Suppressor macrophage (primary cell): ENCODE measurements at places on chromosomes 6 and 20.

DNA sequence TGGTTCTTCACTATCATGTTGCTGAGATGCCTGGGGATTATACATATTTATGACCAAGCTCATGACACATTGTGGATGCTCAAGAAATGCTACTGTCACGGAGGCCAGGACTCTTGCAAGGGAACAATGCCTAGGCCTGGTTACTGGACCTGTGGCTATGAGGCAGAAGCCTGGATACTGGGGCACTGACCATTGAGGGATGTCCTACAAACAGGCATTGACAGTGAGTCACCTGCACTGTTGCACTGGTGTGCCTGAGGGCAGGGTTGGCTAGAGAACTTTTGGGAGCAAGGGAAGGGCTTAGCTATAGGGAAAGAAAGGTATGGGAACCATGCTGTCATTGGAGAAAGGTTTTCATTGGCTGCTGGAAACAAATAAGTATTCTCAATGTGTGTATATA, 313.1 kb upstream of the SUPT3H start:
- DNase-seq = no peak

DNA sequence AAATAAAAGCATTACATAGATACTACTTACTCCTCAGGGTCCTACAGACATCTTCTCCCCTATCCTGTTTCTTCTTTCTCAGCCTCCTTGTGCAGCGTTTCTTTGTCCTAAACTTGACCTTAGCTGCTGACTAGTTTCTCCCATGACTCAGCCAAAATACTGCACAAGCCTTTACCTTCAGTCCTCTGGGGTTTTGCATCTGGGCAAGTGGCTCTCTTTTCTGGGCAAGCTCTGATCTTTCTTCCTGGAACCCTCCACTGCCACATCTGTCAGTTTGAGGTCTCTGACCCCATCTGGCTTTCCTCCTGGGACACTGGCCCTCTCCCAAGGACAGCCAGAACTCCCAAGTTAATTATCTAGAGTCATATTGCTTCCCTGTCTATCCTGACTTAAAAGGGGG, 838.4 kb downstream of the DHX35 start:
- no peak for DNase-seq

DNA sequence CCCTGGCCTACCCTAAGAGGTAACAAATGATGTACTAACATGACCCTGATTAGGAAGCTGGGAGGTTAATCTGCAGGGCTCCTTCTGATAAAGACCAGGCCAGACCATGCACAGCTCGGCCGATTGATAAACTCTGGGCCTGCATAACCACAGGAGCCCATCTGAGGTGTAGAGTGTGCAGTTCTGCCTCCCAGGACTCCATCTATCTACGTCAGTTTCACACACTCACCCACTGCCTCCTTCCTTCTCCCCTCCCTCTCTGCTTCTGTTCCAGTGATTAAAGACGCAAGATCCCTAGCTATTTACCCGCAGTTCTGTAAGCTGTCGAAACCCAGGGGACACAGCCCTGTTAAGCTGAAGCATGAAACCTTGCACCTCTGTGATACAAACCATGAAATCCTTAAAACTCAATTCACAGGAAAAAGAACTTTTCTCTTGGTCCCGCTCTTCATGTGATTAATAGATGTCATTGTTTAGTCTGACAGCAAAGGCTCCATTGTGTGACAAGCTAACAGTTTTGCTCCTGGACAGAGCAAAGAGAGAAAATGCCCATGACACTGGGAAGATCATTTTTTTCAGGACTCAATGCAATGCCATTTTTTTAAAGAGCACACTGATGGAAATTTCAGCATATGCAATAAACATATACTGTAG, 470.6 kb downstream of the MAFB start:
- DNase-seq = no peak

- no peak for DNase-seq
These were observed 32.3 kb upstream of the KIFC1 start for GRCh38 chr6:33359331-33359730.

- DNase-seq = no peak
These were observed 76.7 kb upstream of the FABP7 start for GRCh38 chr6:122702841-122703240.

DNA sequence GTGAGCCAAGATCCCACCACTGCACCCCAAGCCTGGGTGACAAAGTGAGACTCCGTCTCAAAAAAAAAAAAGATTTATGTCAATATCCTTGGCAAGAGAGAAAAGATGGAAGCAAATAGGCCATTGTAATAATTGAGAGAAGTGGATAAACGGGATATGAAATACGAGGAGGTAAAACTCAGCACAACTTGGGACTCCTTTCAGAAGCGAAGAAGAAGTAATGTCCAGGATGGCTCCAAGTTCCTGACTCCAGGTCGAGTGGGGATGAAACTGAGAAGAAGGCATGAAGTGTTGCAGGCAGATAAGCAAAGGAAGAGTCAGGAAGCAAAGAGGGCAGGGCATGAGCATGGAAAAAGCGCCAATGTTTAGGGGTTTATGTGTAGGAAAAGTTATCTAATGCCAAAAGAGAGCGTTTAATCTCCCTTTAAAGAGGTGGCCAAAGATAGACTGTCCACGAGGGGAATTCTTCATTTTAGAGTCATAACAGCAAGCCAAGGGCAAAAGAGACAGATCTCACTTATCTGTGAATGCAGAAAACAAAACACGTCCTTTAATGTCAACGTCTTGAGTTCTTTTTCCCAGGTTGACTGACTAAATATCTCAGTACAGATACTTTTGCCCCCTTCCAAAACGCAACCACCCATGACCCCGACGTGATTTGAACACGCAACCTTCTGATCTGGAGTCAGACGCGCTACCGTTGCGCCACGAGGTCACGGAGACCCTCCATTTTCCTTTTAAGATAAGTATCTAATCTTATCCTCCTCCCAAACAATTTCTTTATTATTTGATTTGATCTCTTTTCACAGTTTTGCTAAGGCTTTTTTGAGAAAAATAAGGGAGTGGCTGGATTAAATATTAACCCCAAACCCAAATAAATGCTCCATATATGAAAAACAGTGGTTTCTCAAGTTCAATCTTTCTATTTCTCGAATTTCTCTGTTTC, 46.3 kb upstream of the BTN3A2 start:
- DNase-seq = no peak

DNA sequence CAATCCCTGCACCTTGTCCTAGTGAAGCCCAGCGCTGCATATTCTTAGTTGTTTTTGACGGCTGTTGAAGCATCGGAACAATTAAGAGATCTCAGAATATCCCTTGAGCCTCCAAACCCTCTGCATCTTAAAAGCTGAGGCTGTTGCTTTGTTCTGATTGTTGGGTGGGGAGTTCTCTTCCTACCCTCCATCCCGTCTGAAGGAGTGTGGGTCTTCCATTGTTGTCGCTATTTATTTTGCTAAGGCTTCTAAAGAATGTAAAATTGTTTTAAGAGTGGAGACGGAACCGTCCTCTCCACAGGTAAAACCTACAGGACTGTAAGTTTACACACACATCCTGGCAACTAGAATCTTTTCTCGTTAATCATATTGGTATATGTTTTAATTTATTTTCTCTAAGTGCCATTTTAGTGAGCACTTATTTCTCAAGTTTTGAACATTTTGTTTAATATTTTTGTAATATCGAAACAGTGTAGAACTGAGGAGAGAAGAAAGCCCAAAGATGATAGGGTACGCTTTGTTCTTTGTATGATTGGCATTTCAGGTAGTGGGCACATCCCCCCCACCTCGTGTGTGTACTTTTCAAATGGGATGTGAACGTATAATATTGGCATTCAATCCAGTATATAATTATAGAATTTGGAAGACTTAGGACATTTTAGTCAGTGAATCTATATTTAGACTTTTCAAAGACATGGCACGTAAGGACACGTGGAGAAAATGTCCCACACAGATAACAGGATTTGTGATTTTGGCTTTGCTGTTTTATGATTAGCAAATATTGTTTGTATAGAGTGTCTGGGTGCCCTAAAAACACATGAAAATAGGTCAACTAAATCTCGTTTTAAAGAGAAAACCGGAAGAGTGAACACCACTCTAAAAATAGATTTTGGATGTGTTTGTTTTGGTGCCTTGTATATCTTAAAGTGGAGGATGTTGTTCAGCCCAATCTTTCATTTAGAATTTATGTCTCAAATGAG, 1.3 kb downstream of the RNF146 start:
- DNase-seq = no peak

DNA sequence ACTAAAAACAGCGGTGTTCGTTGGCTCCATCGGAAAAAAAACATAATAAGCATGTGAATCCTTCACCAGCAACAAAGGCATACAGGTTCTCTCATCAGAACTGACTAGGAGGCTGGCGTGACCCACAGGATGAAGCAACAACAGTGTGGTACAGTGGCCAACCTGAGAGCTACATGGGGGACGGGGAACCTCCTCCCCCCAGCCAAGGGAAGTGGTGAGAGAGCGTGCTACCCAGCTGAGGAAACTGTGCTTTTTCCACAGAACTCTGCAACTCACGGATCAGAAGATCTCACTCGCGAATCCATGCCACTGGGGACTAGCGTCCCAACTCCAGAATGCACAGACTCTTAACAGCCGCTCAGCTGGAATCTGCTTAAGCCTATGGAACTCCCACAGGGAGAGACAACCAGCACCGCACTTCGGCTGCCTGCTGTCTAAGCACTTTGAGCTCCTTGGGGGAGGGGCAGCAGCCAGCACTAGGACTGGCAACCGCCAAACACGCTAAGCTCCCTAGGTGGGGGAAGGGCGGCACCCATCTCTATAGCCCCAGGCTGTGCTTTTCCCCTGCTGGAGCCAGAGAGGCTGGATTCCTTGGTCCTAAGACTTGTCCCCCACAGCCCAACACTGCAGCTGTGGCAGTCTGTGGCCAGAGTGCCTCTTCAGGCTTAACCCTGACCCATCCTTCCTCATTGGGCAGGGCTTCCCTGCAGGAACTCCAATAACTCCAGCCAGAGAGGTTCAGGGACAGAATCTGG, 538.3 kb upstream of the BTBD3 start:
- no peak for DNase-seq
